H9 (cell line): ENCODE measurements at places on chromosomes 3 and 15.

- no peak for DNase-seq
Observed at GRCh38 chr3:124059580-124059979, 67.7 kb upstream of the ROPN1 start.

DNA sequence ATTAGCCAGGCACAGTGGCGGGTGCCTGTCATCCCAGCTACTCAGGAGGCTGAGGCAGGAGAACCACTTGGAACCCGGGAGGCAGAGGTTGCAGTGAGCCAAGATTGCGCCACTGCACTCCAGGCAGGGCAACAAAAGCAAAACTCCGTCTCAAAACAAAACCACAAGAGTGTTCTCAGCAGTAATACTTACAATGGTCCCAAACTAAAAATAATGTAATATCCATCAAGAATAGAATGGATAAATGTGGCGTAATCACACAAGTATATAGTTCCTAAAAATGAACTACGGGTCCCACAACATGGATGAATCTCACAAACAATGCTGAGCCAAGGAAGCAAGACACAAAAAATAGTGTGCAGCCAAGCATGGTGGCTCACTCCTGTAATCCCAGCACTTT, 39.2 kb downstream of the STAG1 start:
- DNase-seq: no peak

GRCh38 chr3:110732420-110732819, 339.2 kb upstream of the NECTIN3 start:
- DNase-seq: no peak

- peak; percentile 66 for DNase-seq
Observed at GRCh38 chr3:155714295-155714718, 30.6 kb downstream of the PLCH1 start.

- peak; percentile 81 for DNase-seq
Observed at GRCh38 chr3:42264399-42265058, 1.5 kb downstream of the CCK start.

GRCh38 chr3:127747751-127748521, 74.4 kb downstream of the MGLL start:
- DNase-seq: no peak

DNA sequence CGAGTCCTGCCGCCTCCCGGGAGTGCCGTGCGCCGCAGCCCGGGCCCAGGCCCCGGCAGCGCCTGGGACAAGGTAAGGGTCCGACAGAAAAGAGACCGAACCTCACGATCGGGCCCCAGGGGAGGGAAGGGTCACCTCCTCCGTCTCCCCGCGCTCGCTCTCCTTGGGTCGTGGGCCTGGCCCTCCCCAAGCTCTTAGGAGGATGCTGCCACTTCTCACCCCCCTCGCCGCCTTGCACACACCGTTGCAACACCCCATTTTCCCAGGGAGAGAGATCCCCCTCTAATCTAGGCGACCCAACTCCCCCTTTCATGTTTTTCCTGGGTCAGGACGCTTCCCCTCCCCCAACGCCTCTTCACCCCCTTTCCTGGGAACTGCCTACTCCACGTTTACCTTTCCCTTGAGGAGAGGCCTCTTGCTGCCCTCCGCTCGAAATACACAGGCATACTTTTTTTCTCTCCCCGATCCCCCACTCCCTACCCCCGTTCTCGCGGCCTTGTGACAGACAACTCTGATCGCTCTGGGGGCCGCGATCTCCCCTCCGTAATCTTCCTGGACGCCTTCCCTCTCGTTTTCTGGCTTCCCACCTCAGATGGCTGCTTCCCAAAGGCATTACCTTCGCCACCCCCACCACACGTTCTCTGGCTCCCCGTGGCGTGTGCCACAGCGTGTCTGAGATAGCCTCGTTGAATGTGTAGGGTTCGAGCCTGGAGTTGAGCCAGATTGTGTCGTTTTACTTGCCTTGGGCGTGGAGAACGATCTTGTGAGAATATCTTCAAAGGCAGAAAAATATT, 688 bp downstream of the SETD5 start:
- DNase-seq: peak; percentile 34

DNA sequence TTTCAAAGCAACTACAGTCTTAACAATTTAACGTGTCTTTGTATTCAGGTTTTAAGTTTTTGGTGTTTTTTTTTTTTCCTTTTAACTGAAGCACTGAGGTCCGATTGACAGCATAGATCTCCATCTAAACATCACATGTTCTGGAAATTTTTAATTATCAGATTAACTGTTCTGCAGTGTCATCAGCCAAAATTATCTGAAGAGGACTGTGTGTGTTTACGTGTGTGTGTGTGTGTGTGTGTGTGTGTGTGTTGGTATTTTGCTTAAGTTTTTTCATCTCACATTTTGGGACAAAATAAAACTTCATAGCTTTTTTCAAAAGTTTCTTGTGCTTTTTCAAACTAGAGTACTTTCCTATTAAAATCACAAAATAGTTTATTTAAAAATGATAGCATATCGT, 1.8 kb downstream of the PIK3CA start:
- DNase-seq: no peak

GRCh38 chr3:172442606-172443005, 5.7 kb downstream of the GHSR start:
- no peak for DNase-seq

DNA sequence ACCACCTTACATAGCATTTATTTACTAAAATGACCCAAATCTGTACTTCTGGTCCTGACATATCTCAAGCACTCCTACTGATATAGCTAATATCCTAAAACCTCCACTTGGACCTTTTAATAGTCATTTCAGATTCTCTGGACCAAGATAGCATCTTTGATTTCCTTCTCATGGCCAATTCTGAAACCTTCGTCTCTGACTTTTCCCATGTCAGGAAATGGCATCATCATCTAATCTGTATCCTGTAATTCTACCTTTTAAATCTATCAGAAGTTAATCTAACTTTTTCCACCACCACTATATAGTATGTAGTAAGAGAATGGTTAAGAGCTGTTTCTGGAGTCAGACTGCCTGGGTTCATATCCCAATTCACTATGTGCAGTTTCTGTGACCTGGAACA, 16.2 kb downstream of the STX19 start:
- no peak for DNase-seq

- no peak for DNase-seq
Observed at GRCh38 chr15:41985236-41986160, 13.1 kb upstream of the EHD4 start.

DNA sequence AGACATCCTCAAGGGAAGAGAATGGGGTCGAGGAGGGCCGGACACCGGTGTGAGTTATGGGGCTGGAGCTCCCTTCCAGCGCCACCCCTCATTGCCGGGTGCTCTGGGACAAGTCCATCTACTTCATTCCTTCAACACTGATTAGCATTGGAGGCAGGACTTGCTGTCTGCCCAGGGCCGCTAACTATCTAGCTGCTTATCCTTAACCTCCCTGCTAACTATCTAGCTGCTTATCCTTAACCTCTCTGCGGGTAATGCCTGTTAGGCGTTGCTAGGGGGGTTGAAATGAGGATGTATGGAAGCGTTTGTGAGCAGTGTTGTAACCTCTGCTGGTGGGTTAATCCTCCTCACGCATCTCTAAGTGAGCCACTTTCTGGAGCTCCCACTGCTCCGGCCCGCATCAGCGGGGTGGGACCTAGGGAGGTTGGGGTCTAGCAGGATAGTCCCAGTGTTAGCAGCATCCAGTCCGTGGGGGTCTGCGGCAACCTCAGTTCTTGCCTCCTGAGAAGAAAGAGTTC, 10.9 kb upstream of the CHAC1 start:
- peak; percentile 21 for DNase-seq

- DNase-seq: no peak
Observed at GRCh38 chr3:148093753-148094152, 604.0 kb upstream of the AGTR1 start.

DNA sequence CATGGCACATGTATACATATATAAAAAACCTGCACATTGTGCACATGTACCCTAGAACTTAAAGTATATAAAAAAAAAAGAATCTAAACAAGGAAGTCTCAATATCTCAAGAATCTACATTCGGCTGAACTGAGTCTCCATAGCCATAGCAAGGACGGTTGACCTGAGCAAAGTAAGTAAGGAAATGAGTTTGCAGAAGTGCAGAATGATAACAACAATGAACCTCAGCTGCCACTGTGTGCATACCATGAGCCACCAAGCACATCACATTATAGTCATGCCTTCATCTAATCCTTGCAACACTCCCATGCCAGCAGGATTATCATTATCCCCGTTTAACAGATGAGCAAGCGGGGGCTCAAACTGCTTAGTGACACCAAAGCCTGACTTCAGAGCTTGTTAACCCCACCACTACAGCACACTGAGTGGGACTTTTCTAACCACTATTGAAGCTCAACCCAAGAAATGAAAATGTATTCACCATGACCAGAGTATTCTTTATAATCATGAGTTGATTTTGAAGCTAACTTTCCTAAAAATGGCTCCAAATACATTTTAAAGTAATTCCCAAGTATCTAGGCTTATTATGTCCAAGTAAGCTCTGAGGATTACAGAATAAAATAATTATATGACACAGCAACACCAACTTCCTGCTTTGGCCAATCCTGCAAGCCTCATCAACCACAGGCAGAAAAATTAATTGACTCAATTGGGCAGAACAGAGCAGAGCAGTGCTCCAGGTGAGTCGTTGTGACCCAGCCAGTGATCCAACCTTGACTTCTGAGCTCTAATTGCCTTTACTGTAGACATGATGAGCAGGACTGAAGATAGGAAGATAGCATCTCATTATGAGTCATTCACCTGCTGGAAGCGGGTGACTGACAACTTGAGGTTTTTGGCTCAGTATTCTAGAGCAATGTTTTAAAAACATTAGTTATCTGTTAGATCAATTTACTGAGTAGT, 47.3 kb upstream of the IL12A start:
- no peak for DNase-seq

DNA sequence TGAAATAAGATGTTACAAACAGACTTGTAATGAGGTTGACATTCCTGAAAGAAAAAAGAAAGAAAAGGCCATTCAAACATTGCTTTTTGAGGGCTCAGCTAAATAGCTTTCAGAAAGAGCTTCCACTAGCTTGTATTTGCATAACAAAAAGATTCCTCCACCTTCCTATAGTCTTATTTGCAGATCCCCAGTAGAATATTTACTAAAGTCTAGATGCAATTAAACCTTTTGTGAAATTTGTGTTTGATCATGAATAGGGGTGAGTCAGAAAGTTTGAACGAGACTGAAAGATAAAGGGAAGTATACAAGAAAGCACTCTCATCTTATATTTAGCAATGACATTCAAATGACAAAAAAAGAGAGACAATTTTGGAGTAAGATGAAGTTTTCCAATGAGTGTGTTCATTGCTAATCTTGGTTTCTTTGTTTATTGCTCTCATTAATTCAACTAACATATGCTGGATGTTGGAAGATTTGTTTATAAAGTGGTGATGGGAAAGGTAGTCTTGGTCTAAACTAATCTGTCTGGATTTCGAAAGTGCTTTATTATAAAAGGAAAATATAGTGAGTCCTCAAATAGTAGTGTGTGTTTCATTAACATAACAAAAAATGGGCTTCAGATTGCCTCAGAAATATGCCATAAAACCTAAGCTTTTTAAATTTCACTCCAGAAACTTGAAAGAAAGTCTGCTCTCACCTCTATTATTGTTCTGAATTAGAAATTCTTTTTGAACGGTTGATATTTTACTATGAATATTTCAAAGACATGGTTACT, 9.1 kb upstream of the CADPS start:
- DNase-seq: no peak

GRCh38 chr3:189655617-189656016, 24.4 kb downstream of the TP63 start:
- no peak for DNase-seq

DNA sequence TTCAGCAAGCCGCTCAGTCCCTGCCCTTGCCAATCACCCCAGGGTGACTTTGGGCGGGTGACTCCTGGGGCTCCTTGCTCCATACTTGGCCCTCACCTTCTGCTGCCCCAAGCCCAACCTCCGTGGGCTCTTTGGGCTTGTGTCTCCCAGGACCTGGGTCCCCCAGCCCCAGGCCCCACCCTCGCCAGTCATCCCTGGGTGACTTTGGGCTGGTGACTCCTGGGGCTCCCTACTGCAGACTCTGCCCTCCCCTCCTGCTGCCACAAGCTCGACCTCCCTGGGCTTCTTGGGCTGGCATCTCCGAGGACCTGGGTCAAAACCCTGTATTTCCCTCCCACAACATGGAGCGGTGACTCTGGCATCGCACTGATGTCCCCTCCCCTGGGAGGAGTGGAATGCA, 151.5 kb downstream of the GOLGA6L4 start:
- DNase-seq: peak; percentile 18

DNA sequence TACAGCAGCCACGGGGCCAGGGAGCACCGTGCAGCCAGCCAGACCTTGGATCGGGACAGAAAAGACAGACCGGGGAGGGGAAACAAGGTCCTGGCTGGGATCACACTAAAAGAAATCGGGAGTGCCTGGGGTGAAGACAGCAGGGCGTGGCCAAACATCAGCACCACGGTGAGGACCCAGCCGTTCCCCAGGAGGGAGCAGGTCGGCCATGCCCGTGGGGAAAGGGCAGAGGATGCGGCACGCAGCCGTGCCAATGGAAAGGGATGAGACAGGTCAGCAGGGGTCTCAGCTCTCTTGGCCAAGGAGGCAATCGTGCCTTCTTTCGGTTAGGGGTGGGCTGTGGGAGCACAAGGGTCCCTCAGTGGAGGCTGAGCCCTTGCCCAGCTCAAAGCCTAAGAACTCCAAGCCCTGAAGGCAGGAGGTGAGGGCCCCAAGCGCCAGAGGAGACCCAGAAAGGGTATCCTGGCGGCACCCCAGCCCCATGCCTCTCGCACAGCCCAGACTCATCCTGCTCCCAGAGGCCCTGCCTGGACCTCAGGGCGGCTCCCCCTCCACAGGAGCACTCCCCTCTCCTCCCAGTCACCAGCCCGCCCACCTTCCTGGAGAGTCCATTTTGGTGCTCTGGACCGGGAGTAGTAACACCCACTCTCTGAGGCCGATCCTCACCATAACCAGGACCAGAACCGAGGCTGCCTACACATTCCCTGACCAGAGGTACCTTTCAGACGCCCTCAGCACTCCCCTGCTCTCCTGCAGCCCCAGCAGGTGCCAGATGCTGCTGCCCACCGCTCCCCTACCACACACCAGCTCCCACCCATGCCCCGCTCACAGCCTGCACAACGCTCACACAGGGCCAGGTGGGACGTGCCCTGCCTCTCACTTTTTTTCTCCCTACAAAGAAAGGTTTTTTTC, 23.2 kb upstream of the OCA2 start:
- no peak for DNase-seq

- DNase-seq: no peak
Observed at GRCh38 chr15:67782691-67782991, 42.7 kb upstream of the SKOR1 start.

DNA sequence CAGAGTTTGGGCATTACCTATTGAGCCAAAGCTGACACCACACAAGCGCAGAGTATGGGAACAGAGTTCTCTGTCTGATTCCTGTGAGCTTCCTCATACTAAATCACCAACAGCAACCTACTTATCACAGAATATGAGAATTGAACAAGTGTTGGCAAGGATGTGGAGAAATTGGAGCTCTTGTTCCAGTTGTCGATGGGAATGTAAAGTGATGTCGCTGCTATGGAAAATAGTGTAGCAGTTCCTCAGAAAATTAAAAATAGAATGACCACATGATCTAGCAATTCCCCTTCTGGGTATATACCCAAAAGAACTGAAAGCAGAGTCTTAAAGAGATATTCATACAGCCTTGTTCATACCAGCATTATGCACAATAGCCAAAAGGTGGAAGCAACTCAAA, 33.4 kb downstream of the CD86 start:
- no peak for DNase-seq
